A549 treated with ZK216348 at 1 μM for 4 hours (cell line): ENCODE measurements at places on chromosomes 1 and 21. TPM values are rescaled to one million over a fixed set of nuclear protein-coding genes. Genes with fewer than 3 reads are reported as not detected.

OR10Z1 gene
- total RNA-seq = not detected in 5 replicates

NUP210L gene
- not detected in 5 replicates for total RNA-seq

FCRLB gene
- total RNA-seq = 1.1 to 2.0 TPM (median 1.8 TPM) in 5 replicates

OPRD1 gene
- 0.02 to 0.08 TPM (median 0.03 TPM) in 5 replicates for total RNA-seq

EPHB2 gene
- 29.6 to 56.9 TPM (median 45.9 TPM) in 5 replicates for total RNA-seq
